ENCODE measurements at places on chromosomes 5 and 9. TPM values are rescaled to one million over a fixed set of nuclear protein-coding genes. Genes with fewer than 3 reads are reported as not detected.

Gene PCDHB8
- not detected for total RNA-seq

Gene PSAT1
- 67.6 TPM for total RNA-seq

Gene SOX30
- 0.11 TPM for total RNA-seq

Gene TXNDC8
- total RNA-seq, result not detected

Gene PELO
- 17.1 TPM for total RNA-seq

Gene PCDHB12
- not detected for total RNA-seq

Gene SKIC3
- 61.6 TPM for total RNA-seq

Gene TMOD1
- total RNA-seq, result 0.97 TPM

Gene PDZD2
- 0.05 TPM for total RNA-seq

Gene TXN
- total RNA-seq, result 539 TPM

Gene MRPL50
- 14.2 TPM for total RNA-seq

Gene SGCD
- total RNA-seq, result not detected

Gene HMHB1
- not detected for total RNA-seq

Gene SOHLH1
- not detected for total RNA-seq

Gene ADAMTS2
- total RNA-seq, result not detected

DNA sequence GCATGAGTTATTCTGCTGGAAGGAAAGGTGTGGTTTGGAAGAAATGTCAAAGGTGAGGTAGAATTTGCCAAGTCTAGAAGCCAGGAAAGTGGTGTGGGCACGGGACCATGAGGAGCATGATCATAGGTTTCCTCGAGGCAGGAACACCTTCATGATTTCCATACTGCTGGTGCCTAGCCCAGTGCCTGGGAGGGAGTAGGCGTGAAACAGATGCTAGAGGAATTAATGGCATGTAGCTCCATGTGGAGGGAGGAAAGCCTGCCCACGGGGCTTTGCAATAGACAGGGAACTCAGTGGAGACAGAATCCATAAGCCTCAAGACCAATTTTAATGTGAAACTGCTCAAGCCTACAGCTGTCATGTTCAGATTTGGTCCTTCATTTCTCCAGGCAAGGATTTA is 35.1 kb downstream of the TTLL11 start:
- no peak for DNase-seq

DNA sequence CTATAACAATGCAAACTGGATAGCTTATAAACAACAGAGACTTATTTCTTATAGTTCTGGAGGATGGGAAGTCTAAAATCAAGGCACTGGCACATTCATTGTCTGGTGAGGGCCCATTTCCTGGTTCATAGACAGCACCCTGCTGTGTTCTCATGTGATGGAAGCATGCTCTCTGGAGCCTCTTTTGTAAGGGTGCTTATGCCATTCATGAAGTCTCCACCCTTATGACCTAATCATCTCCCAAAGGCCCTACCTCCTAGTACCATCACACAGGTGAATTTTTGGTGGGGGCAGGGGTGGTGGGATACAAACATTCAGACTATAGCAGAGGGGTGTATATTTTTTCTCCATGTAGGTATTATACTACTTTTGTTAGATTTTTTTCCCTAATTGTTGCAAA is 92.4 kb downstream of the UNC13B start:
- no peak for DNase-seq

GRCh38 chr9:132002643-132003318 is 76.9 kb downstream of the MED27 start:
- no peak for DNase-seq

DNA sequence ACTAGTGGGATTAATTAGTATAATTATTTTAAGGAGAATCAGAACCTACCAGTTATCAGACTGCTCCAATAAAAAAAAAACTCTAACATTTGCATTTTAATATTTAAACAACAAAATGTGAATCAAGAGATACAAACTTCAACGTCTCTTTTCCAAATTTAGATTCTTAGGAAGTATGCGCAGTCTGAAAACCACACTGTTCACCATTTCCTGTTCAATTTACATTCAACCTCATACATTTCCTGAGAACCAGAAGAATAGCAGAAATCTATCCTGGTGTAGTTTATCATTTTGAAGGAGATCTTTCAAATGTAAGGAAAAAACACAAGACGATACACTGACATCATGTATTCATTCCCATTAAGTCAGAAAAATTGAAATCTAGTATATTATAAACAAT is 869.2 kb downstream of the EFNA5 start:
- no peak for DNase-seq

DNA sequence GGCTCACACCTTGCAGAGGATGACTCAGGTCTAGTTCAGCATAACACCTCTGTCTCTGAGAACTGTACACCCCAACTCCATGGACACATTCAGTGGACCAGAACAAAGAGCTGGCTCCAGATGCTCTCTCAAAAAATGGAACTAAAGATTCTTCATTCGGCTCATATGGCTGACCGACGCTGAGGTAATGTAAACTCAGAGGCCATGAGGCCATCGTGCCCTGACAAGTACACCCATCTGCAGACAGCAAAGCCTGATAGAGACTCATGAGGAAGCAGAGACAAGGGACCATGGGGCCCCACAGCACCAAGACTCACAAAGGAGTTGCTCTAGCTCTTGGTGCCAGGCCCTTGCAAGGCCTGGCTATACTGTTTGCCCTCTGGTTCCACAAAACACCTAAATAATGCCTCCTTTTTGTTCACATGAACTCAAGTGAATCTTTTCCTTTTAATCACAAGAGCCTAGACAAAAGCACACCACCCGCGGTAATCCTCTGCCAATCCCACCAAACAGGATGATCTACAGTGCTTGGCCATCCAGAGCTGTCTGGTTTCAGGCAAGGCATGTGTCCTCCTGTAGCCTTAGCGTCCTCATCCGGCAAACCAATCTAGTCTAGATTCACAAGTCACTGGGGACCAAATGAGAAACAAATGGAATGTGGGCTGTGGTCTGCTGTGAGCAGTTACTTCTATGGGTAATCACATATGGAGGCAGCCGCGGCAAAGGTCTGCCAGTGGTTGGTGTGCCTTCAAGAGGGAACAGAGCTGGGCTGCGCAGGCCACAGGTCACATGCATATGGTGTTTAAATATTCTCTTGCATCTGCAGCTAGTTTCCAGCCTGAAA is 22.7 kb downstream of the MED27 start:
- no peak for DNase-seq

- DNase-seq, result no peak
Measured at GRCh38 chr5:173246511-173246910, 11.5 kb upstream of the NKX2-5 start.

- DNase-seq, result no peak
Measured at GRCh38 chr5:38607396-38607795, 51.0 kb upstream of the LIFR start.

- DNase-seq, result no peak
Measured at GRCh38 chr5:57774439-57774838, 291.8 kb upstream of the ACTBL2 start.

GRCh38 chr9:75983319-75984045 is 93.0 kb downstream of the PCSK5 start:
- no peak for DNase-seq

DNA sequence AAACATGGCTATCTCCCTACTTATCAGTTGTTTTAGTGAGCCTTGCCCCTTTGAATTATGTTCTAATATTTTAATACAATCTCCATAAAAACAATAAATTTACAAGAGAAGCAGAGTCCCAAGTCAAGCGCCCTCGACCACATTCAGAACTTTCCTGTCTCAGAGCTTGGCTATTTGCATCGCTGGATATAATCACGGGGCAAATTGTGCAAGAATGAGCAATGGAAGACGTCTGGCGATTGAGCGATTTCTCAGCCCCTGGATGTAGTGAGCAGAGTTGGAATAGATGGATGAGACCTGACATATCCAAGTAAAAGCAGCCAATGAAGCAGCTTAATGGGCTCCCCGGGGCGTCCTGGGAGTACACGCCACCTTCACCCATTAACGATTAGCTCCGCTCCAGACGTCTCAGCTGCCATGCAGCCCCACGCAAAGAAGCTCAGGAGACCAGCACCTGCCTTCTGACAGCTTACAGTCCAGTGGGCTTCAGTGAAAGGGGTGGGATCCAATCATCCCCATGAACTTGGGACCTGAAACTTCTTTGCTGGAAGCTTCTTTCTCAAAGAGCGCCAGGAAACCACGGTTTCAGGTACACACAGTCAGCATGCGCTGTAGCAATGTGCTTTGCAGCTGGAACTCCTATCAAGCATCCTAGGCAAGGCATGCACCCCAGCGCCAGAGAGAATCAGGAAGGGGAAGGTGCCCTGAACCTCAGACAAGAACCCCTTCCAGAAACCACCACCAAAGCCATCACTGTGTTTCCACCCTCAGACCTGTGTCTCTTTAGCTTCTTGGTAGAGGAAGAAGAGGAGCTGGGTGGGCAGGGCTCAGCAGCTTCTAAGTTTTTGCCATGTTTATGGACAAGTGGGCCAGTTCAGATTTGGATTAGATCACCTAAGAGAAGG is 92.0 kb upstream of the IRX4 start:
- DNase-seq, result no peak

GRCh38 chr9:76316069-76316468 is 78.2 kb downstream of the RFK start:
- DNase-seq, result no peak

GRCh38 chr5:17872204-17872603 is 237.9 kb downstream of the TAF11L14 start:
- DNase-seq, result no peak

- DNase-seq, result no peak
Measured at GRCh38 chr5:175567954-175568353, 89.6 kb downstream of the SFXN1 start.

DNA sequence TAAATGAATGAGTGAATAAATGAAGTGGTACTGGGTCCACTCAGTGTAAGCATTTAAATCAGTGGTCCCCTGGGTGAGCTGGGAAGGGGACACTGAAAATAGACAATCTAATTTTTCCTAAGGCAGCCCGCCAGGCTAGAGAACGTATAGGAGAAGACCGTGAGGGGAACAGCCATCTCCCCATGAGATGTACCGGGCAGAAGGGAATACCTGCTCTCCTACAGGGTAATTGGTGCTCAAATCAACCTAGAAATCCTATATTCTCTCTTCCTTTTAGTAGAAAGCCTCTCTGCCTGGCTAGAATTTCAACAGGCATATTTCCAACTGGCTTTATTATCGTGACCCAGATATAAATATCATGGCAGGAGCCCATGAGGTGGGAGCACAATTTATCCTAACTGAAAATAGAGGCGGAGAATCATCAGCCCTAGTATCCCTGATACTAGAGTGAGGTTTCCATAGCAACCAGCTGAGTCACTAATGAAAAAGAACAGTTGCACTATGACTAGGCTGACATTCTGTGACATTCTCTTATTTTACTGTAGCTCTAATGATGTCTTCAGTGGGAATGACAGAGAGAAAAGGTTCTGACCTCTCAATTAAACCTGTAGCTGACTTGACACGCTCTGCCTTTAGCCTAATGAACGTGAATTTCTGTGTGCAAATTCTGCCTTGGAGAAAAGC is 96.5 kb upstream of the CAST start:
- DNase-seq, result no peak

DNA sequence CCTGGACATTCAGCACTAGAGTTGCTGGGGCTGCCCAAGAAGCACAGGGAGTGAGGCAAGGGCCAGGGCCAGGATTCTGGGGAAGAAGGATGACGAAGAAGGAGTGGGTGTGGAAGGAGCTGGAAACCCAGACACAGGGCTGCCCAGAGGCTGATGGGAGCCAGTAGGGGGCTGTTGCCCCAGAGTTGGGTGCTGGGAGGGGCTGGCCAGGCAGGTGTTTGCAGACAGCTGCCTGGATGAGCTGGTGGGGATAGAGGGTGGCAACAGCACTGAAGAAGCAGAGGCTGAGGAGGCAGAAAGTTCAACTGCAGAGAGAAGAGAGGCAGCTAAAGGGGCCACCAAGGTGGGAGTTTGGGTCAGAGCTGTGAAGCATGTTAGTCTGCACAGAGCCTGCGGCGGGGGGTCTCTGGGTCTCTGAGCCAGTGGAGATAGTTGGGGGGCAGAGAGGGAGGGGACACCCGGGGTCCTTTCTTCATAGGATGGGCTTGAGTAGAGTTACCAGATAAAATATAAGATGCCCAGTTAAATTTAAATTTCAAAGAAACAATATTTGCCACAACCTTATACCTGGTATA is 2.5 kb upstream of the AQP7 start:
- DNase-seq, result no peak

DNA sequence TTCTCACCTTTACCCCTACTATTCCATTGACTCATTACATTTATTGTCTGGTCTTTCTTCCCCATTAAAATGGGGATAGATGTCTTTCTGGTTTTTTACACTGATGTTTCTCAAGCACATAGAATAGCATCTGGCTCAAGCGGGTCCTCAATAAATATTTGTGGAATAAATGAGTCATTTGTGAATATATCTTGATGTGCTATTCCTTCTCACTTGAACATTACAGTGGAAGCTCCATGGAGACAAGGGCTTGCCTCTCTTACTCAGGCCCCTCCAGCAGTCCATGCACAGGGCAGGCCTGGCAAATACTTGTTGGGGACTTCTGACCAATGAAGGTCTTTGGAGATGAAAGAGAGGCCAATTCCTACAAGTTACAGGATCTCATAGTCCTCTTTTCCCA is 151.7 kb upstream of the TAS2R1 start:
- DNase-seq, result no peak

DNA sequence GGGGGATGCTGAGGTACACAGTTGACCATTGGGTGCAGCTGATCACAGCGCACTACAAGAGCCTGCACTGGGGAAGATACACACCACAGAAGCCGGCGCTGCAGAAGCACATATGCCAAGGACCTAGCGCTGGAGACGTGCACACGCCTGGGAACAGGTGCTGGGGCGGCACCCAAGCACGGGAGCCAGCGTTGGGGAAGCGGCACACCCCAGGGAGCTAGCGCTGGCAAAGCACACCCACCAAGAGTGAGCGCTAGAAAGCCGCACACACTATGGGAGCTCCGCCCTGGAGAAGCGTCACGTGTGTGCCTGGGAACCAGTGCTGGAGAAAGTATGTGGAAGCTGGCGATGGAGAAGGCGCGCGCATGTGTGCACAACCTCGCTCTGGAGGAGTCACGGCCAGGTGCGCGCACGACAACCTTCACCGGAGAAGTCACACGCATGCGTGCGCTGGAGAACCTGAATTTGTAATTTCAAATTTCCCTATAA is 4.5 kb downstream of the FANCC start:
- DNase-seq, result no peak

All from activated T-helper 2 cell treated with anti-CD3 and anti-CD28 coated beads, Interferon-gamma antibody, Interleukin-2, Interleukin-4, amounts not matched to agents 10 μg/mL and 5 μg/mL and 100 μg/mL, durations not matched to agents 14 hours and 24 hours and 36 hours (primary cell).